ENCODE measurements at places on chromosomes 5 and 9.

DNA sequence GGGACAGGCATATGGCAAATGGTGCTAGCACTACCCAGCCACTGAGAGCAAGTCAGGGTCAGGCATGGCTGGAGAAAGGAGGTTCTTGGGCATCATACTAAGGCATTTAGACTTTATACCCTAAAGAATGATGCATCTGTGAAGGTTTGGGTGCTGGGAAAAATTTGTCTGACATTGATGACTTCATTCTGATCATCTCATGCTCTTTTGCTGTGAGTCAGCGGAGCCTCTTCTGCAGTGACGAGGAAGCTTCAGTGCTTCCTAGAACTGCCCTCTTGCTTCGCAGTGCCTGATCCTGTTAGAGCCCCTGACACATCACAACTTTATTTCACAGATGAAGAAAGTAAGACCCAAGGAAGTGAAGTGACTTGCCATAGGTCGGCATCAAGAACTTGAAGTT, 266.6 kb upstream of the GAS1 start:
- no peak for DNase-seq

GRCh38 chr5:1006656-1007071, 1.9 kb upstream of the NKD2 start:
- DNase-seq, result no peak

- no peak for DNase-seq
Measured at GRCh38 chr5:40224421-40224820, 455.3 kb upstream of the PTGER4 start.

- no peak for DNase-seq
Measured at GRCh38 chr9:79663300-79663699, 91.5 kb downstream of the TLE4 start.

DNA sequence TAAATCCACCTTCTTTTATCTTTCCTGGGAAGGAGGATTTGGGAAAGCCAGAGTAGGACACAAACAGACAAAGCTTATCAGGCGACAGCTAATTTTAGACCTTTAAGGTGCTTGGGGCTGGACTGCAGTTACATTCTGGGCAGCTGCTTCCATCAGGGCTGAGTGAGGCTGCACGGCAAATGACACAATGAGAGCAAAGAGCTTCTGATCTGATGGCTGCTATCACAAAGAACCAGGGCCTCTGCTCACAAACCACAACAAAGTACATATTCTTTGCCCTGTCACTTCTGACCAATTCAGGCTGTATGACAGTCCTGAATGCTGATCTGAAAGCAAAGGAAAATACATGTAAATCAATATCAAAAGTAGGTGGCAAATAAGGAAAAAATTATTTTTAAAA, 93.1 kb downstream of the MRPS27 start:
- DNase-seq, result no peak

Measured in HS-27A (cell line).